ENCODE measurements at places on chromosomes 16 and 17.

DNA sequence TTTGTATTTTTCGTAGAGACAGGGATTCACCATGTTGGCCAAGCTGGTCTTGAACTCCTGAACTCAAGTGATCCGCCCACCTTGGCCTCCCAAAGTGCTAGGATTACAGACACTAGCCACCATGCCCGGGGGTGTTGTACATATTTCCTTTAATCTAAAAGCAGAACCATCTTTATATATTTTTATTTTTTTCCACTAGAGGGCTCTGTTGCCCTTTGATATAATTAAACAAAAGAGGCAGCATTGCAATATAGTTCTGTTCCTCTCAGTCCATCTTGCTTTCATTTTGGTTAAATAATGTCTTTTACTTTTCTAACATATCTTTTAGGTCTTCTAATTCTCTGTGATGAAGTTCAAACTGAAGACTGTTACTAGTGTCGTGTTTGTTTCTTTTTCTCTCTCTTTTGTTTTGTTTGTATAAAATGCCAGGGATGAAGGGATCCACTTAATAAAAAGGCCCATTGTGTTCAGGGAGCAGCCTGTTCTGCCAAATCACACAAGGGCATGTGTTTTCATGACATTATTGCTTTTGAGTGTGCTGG, 23.4 kb downstream of the WWOX start:
- no peak for DNase-seq

- DNase-seq = peak; percentile 40
Measured at GRCh38 chr17:20262226-20263114, 204.9 kb downstream of the LGALS9B start.

- DNase-seq = no peak
Measured at GRCh38 chr16:54923055-54923473, 7.6 kb upstream of the IRX5 start.

GRCh38 chr16:85707528-85708095, 18.9 kb upstream of the GINS2 start:
- DNase-seq = no peak

DNA sequence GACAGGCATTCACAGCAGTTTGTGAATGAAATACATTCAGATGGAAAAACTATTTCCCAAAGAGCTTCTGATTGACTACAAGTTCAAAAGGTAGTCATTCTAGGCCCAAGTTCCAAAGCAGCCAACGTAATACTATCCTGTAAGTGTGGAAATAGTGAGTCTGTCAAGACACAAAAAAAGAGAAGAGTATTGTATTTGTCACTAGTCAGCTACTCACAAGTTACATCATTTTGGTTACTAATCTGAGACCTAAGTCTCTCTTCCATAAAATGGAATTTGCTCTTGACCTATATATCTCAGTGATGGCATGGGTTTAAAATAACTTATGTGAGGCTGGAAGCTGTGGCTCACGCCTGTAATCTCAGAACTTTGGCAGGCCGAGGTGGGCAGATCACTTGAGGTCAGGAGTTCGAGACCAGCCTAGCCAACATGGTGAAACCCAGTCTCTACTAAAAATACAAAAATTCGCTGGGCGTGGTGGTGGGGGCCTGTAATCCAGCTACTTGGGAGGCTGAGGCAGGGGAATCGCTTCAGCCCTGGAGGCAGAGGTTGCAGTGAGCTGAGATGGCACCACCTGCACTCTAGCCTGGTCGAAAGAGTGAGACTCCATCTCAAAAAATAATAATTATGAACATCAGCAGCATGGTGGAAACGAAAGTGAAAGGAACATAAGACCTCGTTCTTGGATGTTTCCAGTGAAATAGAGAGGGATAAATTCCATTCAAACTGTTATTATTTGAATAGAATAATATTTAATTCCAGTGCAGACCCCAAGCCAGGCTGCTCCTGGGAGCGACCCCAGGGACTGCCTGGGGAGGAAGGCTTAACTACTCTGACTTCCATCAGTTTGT, 2.9 kb downstream of the CMC2 start:
- no peak for DNase-seq

GRCh38 chr17:66467766-66468165, 165.4 kb downstream of the PRKCA start:
- DNase-seq = no peak

DNA sequence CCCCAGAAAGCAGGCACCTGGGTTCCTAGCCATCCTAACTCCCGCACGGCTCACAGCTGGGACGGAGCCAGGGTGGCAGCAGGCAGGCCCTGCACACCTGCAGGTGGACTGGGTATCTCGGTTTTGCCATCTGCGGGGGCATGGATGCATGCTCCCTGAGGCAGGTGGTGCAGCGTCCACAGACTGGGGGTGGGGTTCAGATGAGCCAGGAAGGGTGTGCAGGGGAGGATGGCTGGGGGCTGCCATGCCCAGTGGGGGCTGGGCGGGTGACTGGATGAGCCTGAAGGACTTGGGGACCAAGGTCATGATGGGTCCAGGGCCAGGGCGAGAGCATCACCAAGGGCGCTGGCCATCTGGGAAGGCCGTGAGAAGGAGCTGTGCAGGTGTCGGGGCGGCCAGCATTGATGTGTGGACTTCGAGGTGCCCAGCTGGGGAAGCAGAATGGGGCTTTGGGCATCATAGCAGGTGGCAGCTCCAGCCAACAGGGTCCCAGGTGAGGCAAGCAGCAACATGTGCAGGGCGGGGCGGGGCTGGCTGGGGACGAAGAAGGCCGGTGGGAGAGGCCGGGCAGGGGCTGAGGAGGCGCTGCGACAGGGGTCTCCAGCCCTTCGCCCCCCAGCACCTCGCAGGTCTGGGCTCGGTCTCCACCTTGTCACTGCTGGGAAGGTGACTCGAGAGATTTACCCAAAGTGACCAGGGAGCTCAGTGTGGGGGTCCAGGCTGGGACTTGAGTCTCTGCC, 41.0 kb upstream of the ZNF469 start:
- DNase-seq = no peak

- no peak for DNase-seq
Measured at GRCh38 chr17:31935512-31935911, 1.3 kb upstream of the SUZ12 start.

DNA sequence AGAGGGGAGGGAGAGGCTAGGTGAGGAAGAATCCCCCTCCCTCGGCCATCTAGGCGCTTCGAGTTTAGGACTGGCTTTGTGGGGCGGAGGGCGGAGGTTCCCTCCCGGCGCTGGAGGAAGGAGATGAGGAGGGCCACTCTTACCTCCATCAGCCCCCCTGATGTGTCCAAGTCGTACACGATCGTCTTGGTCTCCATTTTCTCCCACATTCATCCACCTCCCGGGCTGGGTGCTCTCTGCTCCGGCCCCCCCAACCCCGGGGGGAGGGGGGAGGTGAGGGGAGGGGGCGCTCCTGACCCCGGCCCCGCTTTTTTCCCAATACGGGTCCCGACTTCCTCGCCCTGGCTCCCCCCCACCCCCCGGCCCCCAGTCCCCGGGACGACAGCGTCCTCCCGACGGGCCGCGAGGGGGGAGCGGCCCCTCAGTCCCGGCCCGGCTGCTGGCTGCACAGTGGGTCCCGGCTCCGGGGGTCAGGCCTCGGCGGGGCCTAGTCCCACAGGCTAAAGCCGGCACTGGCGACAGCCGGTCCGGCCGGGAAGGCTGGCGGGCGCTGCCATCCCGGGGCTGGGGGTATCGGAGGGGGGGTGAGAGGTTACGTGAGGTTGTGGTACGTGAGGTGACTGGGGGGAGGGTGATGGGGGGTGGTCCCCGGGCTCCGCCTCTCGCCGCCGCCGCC, 428 bp downstream of the PHF12 start:
- DNase-seq = no peak

- DNase-seq = no peak
Measured at GRCh38 chr16:1495889-1496262, 2.7 kb downstream of the TELO2 start.

DNA sequence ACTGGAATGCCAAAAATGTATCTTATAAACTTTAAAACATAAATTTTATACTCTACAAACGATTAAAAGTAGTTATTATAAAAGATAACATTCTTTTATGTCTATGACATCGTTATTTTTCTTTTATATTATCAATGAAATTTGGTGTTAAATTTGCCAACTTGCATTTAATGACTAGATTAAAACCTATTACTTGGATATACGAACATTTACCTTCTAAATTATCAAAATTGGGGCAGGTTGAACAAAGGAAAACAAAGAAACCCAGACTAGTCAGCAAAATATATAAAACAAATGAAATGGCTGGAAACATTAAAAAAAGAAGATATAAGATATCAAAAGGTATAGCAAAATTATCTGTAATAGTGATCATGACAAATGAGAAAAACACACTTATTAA, 34.1 kb upstream of the ABCA3 start:
- no peak for DNase-seq

- no peak for DNase-seq
Measured at GRCh38 chr16:23207485-23207884, 24.9 kb downstream of the SCNN1G start.

DNA sequence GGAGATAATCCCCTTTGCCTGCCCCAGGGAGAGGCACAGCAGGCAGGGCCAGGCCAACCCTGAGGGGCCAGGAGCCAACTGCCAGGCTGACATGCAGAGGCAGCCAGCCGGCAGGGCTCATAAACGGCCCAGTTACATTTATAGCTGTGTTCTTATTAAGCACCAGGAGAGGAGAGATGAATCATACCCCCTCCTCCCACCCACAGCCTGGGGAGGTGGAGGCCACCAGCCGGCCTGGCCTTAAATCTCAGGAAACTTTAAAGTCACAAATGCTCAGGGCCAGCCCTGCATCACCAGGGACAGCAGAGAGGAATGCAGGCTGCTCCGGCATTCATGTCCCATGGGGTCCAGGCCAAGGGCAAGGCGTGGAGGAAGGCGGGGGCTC, 177.2 kb downstream of the TMEM132E start:
- no peak for DNase-seq

GRCh38 chr16:57087003-57087402, 5.4 kb upstream of the CPNE2 start:
- DNase-seq = no peak

GRCh38 chr17:65370669-65371131, 190.7 kb downstream of the AXIN2 start:
- peak; percentile 55 for DNase-seq

- peak; percentile 78 for DNase-seq
Measured at GRCh38 chr17:75832164-75832651, 12.0 kb downstream of the UNC13D start.

DNA sequence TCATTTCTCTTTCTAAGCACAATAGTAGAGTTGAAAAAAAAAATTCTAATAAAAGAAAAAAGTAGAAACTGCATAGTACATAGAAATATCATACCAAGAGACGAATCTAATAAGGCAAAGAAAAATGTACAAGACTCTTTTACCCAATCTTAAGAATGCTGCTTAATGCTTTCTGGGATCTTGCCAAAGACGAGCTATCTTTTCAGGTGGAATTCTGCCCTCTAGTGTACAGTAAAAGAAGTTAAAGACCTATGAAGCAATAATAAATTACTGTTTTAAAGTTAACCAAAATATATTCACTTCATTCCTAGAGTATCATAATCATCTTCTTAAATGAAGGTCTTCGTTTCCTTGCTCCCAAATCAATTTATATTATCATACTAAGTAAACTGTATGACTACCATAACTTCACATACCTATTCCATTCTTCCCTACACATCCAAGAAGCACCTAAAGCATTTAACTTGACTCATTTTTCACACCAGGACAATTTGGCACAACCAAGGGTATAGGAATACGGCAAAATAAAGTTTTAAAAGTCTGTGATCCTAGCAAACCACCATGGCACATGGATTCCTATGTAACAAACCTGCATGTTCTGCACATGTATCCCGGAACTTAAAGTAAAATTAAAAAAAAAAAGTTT, 47.7 kb downstream of the CFDP1 start:
- DNase-seq = peak; percentile 26

DNA sequence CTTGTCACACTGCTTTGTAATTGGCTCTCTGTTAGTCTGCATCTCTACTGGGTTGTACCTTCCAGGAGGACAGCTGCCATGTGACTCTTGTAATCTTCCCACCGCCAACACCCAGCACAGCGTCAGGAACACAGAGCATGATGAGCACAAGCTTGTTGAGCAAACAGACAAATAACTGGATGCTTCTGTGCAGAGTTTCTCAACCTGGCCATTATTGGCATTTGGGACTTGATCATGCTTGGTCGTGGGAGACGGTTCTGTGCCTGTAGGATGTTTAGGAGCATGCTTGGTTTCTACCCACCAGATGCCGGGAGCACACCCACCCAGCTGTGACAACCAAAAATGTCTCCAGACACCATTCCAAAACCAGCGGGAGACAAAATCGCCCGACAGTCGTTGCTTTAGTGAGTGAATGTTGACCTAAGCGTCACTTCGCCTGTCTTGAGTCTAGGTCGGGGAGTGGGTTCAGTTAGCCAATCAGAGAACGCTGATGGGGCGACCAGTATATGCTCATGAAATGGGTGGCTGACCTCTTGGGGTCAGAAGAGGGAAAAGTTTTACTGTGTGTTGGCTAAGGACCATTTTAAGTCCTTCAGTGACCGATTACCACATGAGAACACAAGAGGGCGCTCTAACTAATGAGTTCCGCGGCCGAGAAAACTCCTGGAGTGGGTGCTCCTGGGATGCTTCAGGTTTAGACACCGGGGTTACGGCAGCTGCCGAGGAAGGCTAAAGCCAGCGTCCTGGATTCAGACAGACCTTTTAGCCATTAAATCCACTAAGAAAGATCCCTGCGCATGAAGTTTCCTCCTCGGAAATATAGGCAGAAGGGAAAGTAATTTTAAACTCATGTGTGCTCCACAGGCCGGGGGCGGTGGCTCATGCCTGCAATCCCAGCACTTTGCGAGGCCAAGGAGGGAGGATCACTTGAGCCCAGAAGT, 57.8 kb upstream of the TEX2 start:
- peak; percentile 70 for DNase-seq

DNA sequence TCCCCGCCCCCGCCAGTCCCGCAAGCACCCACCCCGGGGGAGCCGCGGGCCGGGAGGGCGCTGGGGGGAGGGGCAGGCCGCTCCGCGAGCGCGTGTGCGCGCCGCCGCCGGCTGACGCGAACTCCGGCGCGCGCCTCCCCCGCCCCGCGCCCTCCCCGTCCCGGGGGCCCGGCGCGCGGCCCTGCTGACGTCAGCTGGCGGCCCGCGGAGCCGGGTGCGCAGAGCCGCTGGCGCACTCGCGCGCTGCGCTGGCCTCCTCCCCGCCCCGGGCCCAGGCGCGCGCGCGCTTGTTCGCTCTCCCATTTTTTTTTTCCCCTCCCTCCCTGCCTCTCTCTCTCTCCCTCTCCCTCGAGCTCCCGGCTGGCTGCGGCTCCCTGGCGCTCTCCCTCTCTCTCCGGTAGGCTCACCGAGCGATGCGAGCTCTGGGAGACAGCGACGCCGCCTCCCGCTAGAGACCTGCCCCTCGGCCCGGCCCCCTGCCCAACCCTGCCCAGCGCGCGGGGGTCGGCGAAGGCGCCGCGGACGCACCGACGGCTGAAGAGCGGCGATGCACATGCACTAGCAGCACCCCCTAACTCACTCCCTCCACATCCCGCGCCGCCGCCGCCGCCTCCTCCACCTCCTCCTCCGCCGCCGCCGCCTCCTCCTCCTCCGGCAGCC, at the start of gene GNAO1:
Gene GNAO1 (plus strand): TSS at position 334 of the 660 bp plus-strand sequence. CDS start 747 bp downstream, outside the sequence.
- DNase-seq = peak; percentile 59

Measured in activated CD8-positive, alpha-beta T cell treated with anti-CD3 and anti-CD28 coated beads, Interleukin-2, amount 10 ng/mL, durations not matched to agents 7 days and 5 days (primary cell).